ENCODE measurements at places on chromosomes 5 and 9.

- peak; percentile 90 for DNase-seq
Measured at GRCh38 chr5:177390363-177391300, 6.4 kb downstream of the SLC34A1 start.

- DNase-seq = no peak
Measured at GRCh38 chr5:14267166-14267838, 124.2 kb downstream of the TRIO start.

DNA sequence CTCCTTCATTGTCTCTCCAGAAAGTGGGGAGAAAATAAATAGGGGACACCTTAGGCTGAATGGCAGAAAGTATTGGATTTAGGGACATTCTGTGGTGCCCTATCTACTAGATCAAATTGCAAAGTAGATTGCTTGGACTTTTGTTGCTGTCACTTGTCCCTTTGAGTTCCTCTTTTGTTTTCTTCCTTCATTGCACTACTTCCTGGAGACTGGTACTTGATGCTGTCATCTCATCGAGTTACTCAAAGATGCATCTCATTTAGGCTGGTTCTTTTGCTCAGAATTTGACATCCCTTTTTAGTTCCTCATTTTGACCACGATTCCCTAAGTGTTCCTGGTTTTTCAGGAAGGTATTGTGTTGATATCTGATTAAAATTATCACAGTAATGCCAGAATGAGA lies 137.6 kb downstream of the ADGRV1 start:
- no peak for DNase-seq

DNA sequence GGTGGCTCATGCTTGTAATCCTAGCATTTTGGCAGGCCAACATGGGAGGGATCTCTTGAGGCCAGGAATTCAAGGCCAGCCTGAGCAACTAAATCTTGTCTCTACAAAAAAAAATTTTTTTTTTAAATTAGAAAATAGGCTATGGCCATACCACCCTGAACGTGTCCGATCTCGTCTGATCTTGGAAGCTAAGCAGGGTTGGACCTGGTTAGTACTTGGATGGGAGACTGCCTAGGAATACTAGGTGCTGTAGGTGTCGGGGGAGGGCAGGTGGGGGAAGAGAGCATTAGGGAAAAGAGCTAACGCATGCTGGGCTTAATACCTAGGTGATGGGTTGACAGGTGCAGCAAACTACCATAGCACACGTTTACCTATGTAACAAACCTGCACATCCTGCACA lies 39.5 kb downstream of the DDX4 start:
- DNase-seq = no peak

- no peak for DNase-seq
Measured at GRCh38 chr9:14345354-14346230, 31.7 kb upstream of the NFIB start.

GRCh38 chr5:140420226-140420570 lies 18.6 kb downstream of the ANKHD1 start:
- DNase-seq = no peak

DNA sequence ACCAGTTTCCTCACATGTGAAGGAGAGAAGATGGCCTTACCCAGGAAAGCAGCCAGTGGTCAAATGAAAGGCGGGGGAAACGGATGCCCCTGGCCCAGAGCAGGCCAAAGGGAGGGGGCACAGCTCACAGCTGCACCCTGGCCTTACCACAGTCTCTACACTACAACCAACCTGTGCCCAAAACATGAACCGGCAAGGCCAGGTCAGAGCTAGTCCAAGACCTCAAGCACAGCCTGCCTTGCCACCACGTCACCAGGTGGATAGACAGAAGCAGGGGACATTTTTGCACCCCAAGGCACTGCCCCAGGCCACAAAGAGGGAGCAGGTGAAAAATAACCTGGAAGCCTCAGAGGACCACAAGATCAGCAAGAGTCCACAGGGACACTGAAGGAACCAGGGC lies 4.5 kb downstream of the GRIN1 start:
- no peak for DNase-seq

GRCh38 chr5:43482490-43483297 lies 971 bp downstream of the TMEM267 start:
- peak; percentile 7 for DNase-seq

DNA sequence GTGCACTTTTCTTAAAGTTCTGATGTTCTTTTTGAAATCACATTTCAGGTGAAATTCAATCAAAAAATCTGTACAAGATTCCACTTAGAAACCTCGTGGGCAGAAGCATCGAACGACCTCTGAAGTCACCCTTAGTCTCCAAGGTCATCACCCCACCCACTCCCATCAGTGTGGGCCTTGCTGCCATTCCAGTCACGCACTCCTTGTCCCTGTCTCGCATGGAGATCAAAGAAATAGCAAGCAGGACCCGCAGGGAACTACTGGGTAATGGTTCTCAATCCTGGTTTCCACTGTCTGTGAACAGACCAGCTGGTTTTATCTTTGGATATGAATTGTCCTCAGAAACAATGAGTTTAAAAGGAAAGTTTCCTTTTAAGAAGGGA lies 8.1 kb upstream of the SLC2A8 start:
- DNase-seq = no peak

DNA sequence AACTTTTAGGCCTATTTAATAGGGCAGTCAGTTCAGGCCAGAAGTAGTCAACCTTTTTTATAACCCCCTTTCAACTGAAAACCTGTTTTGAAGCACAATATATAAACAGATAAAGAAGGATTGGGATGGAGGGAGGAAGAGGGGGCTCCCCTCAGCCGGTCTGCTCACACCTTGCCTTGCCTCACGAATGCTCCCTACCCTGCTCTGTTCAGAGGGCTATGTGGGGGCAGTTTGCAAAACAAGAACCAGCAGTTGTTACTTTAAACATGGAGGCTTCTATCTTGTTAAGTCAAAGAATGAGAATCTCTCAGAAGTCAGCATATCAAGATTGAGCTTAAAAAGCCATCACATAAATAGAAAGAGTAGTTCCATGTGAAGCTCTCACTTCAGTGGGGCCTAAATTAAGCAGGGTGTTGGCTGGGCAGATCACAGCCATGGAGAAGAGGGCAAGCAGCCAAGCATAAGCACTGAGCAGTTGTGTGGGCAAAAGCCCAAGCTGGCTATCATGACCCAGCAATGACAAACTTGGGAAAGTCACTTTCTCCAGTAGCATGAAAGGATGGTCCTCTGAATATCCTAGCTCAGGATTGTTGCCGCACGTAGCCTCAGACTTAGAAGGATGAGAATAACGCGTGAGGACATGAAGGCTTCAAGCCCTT lies 70.6 kb downstream of the ALDH1A1 start:
- no peak for DNase-seq

- peak; percentile 74 for DNase-seq
Measured at GRCh38 chr9:133238272-133238850, 29.3 kb upstream of the OBP2B start.
